ENCODE measurements at places on chromosomes 2 and 18. TPM values are rescaled to one million over a fixed set of nuclear protein-coding genes. Genes with fewer than 3 reads are reported as not detected.

GRCh38 chr2:19292007-19292406 is 66.4 kb downstream of the OSR1 start:
- no peak for DNase-seq

The CROCC2 gene
- total RNA-seq: not detected

- no peak for DNase-seq
These were observed 259.1 kb downstream of the LTBP1 start for GRCh38 chr2:33205693-33206434.

The CRYBA2 gene
- total RNA-seq: not detected

DNA sequence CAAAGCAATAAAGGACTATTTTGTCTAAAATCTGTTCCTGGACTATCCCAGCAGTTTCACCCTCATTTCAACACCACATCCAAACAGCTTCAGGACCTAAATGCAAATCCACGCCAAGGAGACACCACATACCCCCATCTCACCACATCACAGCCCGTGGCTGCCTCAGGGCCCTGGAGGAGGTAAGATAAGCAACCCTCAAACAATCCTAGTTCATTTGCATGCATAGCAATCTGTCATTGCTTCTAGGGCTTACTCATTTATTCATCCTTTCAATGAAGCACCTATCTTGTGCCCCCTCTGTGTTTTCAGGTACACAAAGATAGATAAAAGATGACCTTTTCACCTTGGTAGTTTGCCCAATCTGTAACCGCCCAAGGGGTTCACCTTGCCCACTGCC is 86.5 kb downstream of the VSNL1 start:
- DNase-seq: no peak

The LIMS4 gene
- total RNA-seq: 0.91 TPM

The ICA1L gene
- total RNA-seq: 4.7 TPM

DNA sequence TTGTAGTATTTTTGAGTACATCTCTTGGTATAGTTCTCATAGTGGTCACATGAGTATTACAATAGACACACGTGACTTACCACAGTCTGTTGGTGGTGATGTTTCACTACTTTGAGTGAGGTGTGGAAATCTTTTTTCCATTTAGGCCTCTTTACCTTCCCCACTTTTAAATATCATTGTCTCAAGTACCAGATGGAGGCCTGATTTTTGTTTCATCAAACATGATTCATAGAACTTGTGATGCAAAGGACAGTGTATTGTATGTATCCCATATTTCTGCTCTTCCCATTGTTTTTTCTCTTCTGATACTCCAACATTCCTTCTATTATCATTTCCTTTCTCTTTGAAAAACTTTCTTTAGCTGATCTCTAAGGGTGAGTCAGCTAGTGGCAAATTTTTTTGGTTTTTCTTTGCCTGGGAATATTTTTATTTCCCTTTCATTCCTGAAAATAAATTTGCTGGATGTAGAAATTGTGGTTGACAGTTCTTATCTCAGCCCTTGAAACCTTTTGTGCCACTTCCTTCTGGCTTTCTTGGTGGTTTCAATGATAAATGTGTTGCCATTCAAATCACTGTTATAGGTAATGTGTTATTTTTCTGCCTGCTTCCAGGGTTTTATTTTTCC is 32.8 kb downstream of the RFX8 start:
- DNase-seq: no peak

The MCEE gene
- total RNA-seq: 13.5 TPM

The CACNB4 gene
- 0.20 TPM for total RNA-seq

The NT5C1B gene
- total RNA-seq: not detected

- no peak for DNase-seq
These were observed 10.7 kb downstream of the BABAM2 start for GRCh38 chr2:27901234-27901633.

- no peak for DNase-seq
These were observed 41.5 kb downstream of the PMAIP1 start for GRCh38 chr18:59941331-59941730.

The CD207 gene
- not detected for total RNA-seq

- DNase-seq: no peak
These were observed 69.4 kb downstream of the RHOB start for GRCh38 chr2:20516291-20516645.

DNA sequence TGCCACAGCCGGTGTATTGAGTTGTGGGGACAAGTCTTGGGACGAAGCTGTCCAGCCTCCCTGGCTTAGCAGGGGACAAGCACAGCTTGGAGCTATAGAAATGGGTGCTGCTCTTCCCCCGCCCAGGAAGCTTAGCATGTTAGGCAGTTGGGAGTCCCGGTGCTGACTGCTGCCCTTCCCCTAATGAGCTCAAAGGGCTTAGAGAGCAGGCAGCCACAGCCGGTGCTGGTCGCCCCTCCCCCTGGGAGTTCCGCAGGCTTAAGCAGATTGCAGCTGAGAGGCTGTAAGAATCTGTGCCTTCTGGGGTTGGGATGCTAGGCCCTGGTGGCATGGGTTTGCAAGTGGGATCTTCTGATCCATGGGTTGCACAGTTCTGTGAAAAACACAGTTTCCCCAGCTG is 237.3 kb downstream of the DCDC2C start:
- DNase-seq: no peak

The PDE1A gene
- not detected for total RNA-seq

GRCh38 chr2:37585982-37586621 is 85.3 kb downstream of the CDC42EP3 start:
- DNase-seq: peak; percentile 60

DNA sequence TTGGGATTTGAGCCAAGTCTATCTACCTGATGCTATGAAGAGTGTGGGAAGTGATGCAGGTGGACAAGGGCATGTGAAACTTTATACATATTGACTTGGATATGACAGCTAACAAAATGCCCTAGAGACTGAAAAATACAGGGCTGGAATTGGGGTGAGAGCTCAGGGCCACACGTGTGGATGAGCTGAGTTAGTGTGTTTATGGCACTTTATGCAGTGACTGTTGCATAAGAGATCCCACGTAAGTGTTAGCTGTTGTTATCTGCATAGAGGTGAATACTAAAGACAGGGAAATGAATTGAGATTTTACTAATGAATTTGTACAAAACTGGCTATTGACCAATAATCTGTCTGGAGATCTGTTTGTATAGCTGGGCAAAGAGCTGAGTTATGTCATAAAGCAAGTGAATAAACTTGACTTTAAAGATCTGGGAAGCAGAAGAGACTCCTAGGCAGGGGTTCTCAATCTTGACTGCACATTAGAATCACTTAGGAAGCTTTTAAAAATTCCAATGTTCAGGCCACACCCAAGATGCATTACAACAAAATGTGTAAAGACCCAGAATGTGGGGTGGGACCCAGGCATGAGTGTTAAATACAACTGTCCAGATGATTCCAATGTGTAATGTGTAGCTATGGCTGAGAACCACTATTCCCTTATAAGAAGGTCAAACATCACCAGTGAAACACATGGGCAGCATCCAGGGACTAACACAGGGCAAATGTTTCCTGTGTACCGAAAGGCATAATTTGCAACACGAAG is 74.2 kb upstream of the STK17B start:
- DNase-seq: no peak

GRCh38 chr2:32741575-32741974 is 113.7 kb downstream of the TTC27 start:
- no peak for DNase-seq

- no peak for DNase-seq
These were observed 4.1 kb downstream of the NFE2L2 start for GRCh38 chr2:177260379-177260778.

DNA sequence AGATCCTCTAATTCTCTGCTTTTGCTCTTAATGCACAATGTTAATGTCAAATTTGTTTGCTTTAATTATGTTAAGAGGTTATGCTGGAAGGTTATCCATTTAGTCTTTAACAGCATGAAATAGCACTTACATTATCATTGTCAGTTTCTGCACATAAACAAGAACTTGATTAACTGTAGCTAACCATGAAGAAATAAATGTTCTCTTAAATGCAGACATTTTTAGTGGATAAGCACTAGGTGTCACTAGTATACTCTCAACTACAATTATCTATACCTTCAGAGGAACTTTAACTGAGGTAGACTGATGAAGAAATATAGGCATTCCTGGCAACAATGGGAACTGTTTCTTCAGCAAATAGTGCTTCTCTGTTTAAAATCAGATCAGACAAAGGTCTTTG is 178.8 kb upstream of the CHST9 start:
- no peak for DNase-seq

GRCh38 chr2:191396794-191397193 is 151.6 kb downstream of the MYO1B start:
- DNase-seq: no peak

The RAB6C gene
- 0.09 TPM for total RNA-seq

DNA sequence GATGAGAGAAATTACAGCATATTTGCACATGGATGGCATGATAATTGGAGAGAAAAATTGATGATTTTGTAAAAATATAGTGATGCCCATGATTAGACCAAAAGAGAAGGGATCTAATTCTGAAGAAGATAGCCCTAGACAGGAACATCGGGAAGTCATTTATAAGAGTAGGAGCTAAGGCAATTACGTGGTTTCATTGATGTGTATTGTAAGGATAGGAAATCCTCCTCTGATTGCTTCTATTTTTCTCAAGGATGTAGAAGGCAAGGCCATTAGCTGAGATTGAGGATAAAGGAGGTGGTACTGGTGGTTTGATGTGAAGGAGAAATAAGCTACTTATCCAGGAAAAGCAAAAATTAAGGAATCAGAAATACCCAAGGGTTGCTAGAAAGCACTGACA is 176.5 kb upstream of the SOX11 start:
- DNase-seq: no peak

DNA sequence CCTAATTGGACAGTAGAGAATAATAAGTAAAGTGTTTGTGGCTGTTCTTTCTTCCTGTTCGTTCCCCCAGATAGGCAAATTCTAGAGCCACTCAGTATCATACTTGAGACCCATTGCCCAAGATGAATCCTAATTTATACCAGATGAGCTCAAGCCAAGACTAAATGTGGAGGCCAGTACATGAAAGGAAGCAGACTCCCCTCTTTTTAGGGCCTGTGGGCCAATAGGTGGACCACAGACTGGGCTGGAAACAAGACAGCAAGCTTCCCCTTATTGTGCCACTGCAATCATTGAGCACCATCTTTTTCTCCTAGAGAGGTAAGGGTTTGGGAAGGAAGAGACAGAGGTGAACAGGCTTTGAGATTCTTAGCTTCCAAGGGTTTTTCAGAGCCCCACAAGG is 141.9 kb downstream of the MGAT5 start:
- DNase-seq: no peak

DNA sequence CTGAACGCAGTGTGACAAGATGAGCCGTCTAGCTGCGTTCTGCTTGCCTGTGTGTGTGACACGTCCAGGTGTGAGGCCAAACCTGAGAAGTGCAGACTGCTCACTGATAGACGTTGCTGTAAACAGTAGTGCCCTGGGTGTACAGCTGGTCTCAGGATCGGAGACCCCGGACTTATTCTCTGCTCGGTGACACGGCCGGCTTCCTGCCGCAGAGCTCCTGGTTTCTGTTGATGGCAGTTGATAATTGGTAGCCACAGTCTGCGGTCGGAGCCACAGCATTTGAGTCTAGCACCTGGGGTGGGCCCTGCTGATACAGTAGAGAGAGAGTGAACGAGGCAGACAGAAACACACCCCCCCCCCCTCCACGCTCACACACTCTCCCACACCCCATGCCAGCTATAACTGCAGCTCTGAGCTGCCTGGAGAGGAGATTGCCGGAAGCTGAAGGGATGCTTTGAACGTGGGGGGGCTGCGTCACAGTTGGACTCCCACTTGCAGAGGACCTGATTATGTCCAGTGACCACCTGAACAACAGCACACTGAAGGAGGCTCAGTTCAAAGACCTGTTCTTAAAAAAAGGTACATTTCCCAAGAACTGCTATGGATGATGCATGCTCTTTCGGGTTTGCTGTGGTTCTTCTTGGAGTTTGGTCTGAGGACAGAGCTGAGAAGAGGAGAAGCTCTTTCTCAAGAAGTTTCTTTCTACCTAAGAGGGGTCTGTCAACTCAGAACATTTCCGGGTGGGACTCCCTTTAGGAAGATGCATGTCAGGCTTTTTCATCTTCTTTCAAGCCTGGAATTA is 114.0 kb downstream of the FAM210A start:
- DNase-seq: peak; percentile 71

The CIB4 gene
- total RNA-seq: not detected

DNA sequence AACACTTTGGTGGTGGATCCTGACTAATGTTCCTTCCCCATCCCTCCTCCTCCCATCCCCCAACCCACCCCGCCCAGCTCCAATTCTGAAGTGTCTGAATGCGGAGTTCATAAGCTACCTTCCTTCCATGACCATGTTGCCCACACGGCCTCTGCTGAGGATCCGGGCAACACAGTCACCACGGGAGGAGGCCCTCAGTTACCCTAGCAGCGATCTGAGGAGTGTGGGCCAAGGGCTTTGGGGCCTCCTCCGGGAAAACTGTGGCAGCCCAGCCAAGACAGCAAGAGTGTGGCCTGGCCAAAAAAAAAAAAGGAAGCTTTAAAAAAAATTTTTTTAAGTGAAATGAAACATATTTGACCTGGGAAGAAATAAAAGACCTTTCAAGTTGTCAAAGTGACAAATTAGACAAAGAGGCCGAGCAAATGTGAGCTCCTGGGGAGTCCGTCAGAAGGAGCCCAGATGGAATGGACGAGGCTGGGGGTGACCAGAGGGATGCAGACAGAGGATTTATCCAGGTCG is 169.0 kb upstream of the PKDCC start:
- no peak for DNase-seq

DNA sequence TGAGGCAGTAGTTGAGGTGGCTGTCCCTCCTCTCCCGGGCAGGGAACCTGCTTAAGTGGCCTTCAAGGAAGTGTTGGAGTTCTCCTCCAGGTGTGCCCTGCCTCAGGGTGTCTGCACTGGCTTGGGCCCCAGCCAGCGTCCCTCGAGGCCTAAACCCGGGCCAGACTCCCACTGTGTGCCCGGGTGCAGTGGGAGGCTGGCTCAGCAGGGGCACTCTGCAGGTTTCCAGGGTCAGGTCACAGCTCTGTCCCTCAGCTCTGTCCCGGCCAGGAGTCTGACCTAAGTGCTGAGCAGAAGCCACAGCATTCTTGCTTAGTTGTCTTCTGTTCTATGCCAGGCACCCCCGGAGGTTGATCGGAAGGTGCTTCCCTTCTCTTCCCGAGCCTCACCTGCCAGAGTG is 69.0 kb upstream of the OTOS start:
- no peak for DNase-seq

- no peak for DNase-seq
These were observed 164.4 kb downstream of the TNS1 start for GRCh38 chr2:217838409-217838831.

DNA sequence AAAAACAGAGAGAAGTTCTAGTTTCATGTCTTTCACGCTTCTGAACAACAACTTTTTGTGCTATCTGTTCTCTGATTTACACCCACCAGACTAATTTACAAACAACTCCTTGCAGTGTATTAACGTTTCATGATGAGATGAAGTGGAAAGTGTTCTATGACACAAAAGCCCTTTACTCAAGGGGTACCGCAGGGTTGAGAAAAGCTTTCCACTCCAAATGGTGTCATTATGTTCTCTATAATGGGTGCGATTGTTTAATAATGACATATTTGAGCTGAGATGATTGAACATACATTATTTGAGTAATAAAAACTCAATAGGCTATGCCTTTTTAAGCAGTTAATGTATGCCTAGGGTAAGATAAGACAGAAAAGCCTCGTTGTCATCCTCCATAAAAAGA is 76.3 kb downstream of the ACTR3 start:
- no peak for DNase-seq
